Stimulated activated CD4-positive, alpha-beta T cell treated with anti-CD3 and anti-CD28 coated beads, Interleukin-1b, Interleukin-23, amount 100 ng/mL, for 24 hours (primary cell): ENCODE measurements at places on chromosomes 5 and 9.

DNA sequence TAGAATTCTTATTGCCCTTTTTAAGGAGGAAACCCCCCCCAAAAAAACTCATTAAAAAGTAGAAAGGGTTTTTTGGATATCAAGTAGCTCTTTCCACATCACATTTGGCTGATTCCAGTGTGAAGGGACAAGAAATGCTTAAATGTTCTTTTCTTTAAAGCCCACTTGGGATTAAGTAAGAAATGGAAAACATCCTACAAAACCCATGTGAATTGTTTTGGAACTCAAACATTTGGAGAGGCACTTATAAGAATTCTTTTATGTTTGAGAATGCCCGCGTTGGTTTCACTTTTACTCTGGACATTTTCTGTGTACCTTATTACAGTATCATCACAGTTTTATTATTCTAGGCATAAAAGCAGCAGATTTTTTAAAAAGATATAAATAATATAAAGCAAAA, 301.1 kb upstream of the ACTBL2 start:
- DNase-seq: no peak

- no peak for DNase-seq
Observed at GRCh38 chr9:108271646-108272348, 584.0 kb downstream of the ACTL7B start.

- DNase-seq: no peak
Observed at GRCh38 chr5:168603746-168604145, 24.6 kb upstream of the PANK3 start.

- no peak for DNase-seq
Observed at GRCh38 chr5:157766902-157767301, 23.4 kb downstream of the LSM11 start.

- no peak for DNase-seq
Observed at GRCh38 chr5:22593592-22593991, 259.6 kb downstream of the CDH12 start.

GRCh38 chr5:31537851-31538250, 5.8 kb downstream of the C5orf22 start:
- no peak for DNase-seq

DNA sequence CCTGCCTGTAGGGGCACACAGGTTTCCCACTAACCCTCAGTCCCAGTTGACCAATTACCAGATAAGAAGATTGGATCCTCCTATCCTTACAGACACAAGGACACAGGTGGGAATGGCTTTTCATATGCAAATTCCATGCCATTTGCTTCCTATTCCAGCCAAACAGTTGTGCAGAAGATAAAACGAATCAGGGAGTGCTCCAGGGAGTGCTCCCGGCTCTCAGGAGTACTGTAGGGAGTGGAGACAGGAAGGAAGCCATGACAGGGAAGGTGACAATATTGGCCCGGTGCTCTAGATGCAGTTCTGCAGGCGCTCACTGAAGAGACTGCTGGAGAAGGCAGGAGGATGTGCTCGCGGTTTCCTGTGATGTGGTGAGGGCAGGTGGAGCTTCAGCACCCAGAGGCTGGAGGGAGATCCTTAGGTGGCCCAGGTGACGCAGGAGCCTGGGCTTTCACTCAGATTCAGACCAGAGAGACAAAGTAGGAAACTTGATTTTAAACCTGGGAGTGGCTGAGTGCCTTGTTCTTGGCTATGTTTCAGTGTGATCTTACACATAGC, 260.0 kb downstream of the AUH start:
- DNase-seq: peak; percentile 78

DNA sequence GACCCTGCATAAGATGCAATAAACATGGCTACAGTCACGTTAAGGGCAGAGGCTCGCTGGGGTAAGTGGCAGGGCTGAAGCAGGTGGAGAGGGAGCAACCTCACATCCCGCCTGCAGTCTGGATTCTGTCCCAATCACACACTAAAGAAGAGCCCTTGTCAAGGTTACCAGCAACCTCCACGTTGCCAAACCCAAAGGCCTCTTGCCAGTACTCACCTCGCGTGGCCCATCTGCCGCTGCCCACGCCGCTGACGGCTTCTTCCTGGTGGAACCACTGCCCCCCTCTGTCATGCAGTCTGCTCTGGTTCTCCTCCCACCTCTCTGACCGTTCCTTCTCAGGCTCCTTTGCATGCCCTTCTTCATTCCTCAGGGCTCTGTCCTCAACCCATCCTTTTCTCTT, 8.8 kb downstream of the AQP7 start:
- no peak for DNase-seq

DNA sequence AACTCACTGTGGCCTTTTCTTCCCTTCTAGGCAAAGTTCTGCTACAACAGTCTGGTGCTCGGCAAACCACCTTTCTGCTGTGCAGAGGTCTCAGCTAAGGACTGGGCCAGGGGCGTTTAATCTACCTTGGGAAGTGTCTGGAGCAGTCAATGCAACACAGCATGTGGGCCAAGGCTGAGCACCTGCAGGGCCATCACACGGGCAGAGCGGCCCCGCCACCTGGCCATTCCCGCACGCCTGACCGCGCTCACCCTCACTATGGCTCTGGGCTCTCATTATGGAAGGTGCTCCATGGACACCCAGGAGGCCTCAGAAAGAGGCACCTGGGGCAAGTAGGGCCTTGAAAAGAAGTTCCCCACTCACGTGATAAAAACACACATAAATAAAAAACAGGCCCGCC, 65.7 kb upstream of the TBC1D9B start:
- DNase-seq: no peak

DNA sequence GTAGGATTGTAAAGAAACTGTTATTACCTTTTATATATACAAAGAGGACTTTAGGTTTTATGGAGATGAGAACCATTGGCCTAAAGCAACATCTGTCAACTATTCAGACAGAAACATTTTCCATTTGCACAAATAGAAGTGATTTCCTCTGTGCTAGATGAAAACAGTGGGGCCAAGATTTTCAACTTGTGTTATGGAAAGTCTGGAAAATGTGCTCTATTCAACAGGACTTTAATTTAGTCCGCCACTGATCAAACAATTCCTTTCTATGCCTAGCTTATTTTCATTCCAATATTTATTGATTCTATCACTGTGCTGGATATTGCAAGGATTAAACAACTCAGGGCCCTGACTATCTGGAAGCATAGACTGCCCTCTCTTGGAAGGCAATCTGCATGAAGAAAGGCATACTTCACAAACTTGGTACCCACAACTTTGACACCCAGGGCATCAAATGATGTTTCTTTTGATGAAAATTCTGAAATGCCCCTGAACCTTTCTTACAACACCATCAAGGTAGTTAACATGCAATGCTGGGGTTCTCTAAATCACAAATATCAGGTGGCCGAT, 126.6 kb upstream of the HMHB1 start:
- DNase-seq: no peak

DNA sequence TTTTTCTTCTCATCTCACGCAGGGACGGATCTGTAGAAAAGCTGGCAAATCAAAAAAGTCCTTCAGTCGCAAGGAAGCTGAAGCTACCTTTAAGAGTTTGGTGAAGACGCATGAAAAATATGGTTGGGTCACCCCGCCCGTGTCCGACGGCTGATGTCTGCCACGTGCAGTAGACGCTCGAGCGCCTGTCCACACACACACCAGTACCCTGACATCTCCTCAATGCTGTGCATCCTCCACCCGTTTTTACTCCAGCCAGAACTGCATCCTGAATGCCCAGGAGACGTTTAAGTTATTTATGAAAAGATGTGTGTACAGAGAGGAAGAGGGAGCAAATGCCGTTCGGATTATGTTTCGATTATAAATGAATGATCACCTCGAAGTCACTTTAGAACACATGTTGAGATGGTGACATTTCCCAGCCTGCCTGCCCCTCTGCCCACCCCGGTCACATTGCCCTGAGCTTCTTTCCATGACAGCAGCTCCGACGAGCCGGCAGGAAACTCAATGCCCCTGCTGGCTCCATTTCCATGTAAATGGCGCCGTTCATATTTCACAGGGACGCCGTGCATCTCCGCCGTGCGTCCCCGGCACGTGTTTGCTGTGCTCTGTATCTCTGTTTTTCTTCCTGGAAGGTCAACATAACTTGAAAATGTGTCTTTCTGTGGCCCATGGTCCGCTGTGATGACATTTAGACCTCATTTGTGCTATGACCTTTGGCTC, 42.7 kb downstream of the UBE2QL1 start:
- no peak for DNase-seq

GRCh38 chr5:141494761-141495452, 6.0 kb downstream of the PCDHGC5 start:
- DNase-seq: no peak

GRCh38 chr9:75911390-75911789, 20.9 kb downstream of the PCSK5 start:
- no peak for DNase-seq
